ENCODE measurements at places on chromosomes 12 and 14.

GRCh38 chr14:40122968-40123648 is 690.9 kb upstream of the FBXO33 start:
- no peak for ATAC-seq

DNA sequence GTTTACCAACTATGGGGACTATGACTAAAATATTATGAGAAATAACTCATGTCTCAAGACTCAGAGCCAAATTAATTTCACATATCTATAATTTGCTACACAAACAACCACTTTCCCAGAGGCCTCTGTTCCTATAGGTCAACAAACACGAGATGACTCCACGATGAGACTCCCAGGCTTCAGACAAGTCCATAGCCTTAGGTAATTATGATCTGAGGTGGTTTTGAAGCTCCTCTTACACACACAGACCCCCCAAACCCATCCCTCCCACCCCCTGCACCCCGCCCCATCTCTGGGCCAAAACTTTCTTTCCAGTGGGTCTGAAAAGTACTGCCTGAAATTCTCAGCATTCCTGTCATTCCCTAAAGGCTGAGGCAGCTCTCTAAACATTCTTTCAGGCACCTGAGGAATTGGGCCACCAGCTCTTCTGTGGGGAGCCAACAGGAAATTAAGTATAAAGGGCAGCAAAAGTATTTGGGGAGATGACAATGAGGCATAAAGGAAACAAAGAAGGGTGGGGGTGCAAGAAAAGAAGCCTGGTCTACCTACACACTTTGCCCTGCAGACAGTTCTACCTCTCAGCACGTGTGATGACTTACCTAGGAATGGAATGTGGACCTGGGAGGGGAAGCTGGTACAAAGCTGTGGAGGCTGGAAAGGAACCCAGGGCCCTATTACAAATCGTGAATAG is 143.6 kb downstream of the PAWR start:
- ATAC-seq = no peak

DNA sequence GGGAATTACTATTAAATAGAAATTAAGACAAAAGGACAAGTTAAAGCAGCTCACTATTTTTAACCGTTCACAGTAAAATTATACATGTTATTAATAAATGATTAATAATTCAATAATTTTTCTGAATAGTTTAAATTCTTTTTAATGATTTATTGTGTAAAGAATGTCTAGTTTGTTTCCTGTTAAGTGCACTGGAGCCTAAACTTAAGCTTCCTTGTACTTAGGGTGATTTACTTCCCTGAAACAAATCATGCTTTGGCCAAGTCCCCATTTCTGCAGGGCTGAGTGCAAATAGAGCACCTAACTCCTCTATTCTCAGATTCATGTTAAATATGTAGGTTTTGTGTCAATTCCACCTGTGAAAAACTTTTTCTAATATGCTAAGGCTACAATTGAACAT is 188.9 kb upstream of the PDZRN4 start:
- no peak for ATAC-seq

GRCh38 chr12:86122846-86123468 is 133.2 kb downstream of the MGAT4C start:
- ATAC-seq = no peak

GRCh38 chr14:82414853-82415539 is 881.3 kb upstream of the SEL1L start:
- no peak for ATAC-seq

GRCh38 chr14:64727551-64728071 is 23.4 kb downstream of the PLEKHG3 start:
- ATAC-seq = no peak

GRCh38 chr12:84807249-84807648 is 105.3 kb downstream of the SLC6A15 start:
- ATAC-seq = no peak

All from stimulated activated memory B cell treated with anti-CD40 and anti-IgM and Interleukin-4, amounts not matched to agents 10 μg/mL and 1 μg/mL and 100 μg/mL, for 72 hours (primary cell).